ENCODE measurements at places on chromosomes 2 and 18.

GRCh38 chr2:45545943-45546342 is 65.1 kb downstream of the SRBD1 start:
- DNase-seq, result no peak

DNA sequence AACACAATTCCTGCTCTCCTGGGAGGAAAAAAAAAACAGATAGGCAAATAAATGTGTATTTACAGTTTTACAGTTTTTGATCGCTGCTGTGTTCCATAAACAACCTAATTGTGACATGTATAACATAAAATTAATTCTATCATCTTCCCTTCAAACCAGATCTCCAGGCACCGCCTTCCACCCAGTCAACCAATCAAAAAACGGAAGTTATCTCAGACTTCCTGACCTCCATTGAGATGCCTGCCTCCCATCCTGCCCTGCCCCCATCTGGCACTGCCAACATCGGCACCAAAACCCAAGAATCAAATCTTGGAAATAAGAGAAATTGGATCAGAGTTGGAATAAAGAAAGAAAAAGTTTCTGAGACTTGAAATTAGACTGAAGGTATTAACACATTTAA is 3.1 kb upstream of the RIOK3 start:
- no peak for DNase-seq

DNA sequence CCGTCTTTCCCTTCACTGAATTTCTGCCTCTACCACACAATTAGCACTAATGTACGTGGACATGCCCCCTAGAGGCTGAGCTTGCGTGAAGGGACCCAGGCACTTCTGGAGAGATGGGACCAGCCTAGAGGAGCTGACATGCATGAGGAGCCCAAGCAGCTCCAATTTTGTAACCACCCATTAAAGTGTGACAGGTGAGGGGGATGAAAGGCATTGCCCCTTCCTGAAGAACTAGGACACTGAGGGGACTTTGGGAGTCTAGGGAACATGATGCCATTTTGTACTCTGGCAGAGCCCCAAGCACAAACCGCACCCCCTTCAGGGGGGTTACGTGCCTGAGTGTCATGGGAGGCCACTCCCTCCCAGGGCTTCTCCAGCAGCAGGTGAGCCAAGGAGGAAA is 63.6 kb downstream of the HNRNPLL start:
- no peak for DNase-seq

DNA sequence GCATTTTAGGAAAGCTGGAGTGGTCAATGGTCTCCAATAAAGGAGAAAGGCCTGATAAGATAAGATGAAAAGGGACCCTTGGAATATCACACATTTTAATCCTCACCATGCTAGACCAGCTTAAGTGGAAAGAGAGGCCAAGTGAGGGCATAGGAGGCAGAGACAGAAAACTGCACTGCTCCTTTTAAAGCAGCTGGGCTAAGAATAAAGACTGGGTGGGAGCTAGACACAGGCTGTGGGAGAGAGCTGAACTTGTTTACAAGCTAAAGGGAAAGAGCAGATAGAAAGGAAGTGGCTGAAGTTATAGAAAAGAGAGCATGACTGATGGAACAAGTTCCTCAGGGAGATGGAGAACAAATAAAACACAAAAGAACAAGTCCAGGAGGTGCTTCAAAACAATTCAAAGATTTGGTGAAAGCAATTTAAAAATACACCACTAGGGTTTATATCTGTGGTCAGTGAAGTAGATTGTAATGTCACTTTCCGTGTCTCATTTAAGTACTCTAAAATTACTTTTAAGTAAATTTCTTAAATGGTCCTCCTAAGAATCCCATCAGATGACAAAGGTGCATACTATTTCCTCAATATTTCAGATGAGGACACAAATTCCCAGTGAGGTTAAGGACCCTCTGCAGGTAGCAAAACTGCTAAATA is 7.5 kb downstream of the COL5A2 start:
- no peak for DNase-seq

- no peak for DNase-seq
Measured at GRCh38 chr2:156158808-156159207, 173.7 kb downstream of the NR4A2 start.

- no peak for DNase-seq
Measured at GRCh38 chr2:43136876-43137275, 89.5 kb downstream of the ZFP36L2 start.

- DNase-seq, result no peak
Measured at GRCh38 chr2:219792446-219792845, 165.0 kb downstream of the SLC4A3 start.

- no peak for DNase-seq
Measured at GRCh38 chr2:42492691-42493467, 903 bp downstream of the KCNG3 start.

DNA sequence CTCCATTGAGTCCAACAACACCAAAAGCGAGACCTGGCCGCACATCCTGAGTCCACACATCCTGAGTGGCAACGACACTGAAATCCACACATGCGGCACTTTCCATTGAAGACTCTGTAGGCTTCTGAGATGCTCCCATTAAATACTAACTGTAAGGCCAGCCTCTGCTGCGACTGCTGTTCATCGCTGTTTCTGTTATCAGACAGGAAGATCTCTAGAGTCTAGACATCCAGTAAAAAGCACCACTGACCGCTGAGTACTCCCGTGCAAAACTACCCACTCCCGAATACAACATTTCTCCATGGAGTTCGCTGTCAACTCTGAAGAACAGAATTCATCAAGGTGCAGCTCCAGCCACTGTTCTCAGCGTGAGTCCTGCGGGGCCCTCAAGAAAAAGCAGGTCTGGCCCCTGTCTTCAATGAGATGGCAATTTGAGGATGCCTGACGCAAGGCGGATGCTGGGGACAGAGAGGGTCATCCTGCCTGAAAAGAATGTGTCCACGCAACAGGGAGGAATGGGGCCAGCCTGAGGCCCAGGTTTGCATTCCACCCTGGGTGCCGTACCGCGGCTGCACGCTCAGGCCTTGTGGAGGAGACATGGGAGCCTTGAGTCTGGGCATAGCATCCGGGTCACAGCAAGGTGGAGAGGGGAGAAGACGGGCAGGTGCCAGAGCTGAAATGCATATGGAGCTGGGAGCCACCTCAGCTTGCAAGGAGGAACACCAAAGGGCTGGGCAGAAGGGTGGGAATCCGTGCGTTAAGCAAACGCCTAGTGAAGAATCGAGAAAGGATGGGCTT is 61.9 kb downstream of the ZNF516 start:
- no peak for DNase-seq

- DNase-seq, result peak; percentile 81
Measured at GRCh38 chr2:43754180-43754579, 19.7 kb upstream of the DYNC2LI1 start.

DNA sequence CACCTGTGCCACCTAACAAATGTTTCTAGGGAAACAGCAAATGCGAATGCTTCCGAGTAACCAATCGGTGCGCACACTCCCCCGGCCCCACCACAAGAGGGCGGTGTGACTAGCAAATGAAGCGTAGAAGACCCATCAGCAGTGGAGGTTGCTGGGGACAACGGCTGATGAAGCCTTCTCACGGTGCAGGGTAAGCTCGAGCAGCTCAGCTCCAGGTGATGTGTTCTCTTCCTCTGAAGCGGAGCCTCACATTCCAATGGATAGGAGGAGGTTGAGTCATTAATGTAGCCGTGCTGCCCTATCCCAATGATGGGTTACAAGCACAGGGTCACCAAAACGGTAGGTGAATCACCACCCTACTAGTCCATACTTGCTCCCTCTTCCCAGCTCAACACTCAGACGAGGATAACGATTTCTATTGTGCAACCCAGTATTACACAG is 127.6 kb upstream of the TWIST2 start:
- no peak for DNase-seq

DNA sequence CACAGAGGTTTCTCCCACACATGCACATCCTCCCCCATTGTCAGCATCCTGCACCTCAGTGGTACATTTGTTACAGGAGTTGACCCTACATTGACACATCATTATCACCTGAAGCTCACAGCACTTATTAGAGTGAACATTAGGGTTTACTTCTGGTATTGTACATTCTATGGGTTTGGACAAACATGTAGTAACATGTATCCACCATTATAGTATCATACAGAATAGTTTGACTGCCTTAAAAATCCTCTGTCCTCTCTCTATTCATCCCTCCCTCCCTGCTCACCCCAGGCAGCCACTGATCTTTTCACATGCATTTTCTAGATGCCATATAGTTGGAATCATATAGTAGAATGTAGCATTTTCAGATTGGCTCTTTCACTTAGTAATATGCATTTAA is 53.5 kb downstream of the NXPH2 start:
- DNase-seq, result no peak

DNA sequence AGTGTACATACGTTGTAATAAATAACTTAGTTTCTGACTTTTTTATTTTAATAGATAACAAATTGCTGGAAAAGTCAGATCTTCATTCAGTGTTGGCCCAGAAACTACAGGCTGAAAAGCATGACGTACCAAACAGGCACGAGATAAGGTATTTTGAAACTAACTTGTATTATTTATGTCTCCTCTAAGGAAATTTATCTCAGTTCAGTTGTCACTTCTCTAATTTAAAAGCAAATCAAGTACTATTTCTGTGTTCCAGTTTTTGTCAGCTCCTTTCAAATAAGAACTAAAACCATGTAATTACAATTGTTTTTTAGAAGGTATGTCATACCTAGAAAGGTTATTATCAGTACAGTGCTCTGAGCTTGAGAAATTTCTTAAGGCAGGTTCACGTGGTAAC is 4.6 kb downstream of the ATG16L1 start:
- no peak for DNase-seq

- no peak for DNase-seq
Measured at GRCh38 chr2:67374949-67375348, 22.2 kb upstream of the ETAA1 start.

GRCh38 chr2:13255485-13255884 is 538.7 kb downstream of the TRIB2 start:
- no peak for DNase-seq

GRCh38 chr2:13652531-13653313 is 936.0 kb downstream of the TRIB2 start:
- DNase-seq, result peak; percentile 95

Measured in LHCN-M2 (cell line).